ENCODE measurements at places on chromosomes 4 and X.

- no peak for DNase-seq
These were observed 16.1 kb downstream of the TNIP3 start for GRCh38 chr4:121148000-121148399.

DNA sequence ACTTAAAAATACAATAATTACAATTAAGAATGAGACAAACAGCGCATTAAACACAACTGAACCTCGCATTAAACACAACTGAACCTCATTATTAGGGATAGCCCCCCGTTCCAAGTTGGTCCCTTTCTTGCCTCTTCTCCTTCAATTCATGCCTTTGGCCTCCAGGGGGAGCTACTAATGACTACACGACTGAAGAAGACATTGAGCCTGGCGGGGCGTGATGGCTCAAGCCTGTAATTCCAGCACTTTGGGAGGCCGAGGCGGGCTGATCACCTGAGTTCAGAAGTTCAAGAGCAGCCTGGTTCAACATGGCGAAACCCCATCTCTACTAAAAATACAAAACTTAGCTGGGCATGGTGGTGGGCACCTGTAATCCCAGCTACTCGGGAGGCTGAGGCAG, 56.4 kb upstream of the NWD2 start:
- no peak for DNase-seq

DNA sequence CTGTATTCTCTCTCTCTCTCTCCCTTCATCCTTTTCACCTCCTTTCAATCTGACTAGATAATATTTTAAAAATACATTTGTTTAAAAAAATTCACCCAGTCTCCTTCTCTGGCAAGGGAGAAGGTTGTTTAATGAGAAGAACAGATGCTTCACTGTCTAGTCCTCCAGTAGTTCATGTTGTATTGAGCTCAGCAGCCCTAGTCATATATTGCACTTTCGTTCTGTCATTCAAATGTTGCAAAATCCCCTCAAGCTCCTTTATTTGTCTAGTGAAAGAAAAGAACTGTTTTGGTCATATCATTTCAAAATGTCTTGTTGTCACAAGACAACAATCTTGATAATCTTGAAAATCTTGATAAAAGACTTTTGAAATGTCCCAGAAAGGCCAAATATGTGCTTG, 248.0 kb downstream of the GALNTL6 start:
- DNase-seq: no peak

- DNase-seq: no peak
These were observed 52.8 kb downstream of the SPRY1 start for GRCh38 chr4:123449362-123449761.

DNA sequence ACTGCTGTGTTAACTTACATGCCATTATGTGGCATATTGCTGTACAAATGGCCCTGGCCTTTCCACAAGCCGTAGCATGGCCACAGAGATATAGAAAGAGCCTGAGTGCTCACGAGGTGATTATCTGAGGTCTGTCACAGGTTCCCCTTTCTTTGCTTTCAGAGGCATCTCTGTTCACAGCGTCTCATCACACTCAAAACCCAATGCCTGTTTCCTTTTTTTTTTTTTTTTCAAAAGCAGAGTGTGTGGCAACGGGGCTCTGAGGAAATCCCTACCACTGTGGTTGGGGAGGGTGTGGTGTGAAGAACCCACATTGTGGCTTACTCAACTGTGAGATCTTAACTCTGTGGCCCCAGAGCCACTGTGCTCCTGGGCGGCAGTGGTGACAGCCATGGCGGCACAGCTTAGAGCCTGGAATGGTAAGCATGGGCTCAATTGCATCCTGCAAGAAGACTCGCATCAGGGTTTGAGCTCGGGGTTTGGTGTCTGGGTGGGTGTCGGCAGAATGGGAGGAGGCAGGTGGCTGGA, 30.8 kb downstream of the RTL5 start:
- no peak for DNase-seq

- no peak for DNase-seq
These were observed 409.2 kb downstream of the TLL1 start for GRCh38 chr4:166282081-166282770.

- DNase-seq: peak; percentile 27
These were observed 47.5 kb downstream of the SPATA18 start for GRCh38 chr4:52098618-52099017.

DNA sequence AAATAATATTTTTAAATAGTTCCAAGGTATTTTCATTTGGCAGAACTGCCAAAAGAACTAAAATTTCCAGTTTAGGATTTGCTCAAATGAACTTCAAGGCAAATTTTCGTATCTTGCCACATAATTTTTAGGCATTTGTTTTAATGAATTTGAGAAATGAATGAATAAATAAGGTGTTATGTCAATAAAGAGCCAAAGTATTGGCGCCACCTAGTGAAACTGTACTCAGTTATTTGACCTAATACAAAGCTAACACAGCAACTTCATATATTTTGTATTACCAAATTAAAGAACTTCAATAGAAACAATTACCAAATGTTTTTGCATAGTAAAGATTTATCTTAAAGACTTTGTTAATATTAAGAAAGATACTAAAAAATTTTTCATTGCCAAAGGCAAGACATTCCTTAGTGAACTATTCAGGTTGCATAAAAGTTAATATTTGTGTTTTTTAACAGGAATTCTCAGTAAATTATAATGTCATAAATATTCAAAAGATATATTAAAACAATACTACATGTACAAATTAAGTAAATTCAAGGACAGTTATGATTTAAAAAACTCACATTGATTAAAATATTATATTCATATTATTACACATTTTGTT, 50.3 kb downstream of the STPG2 start:
- peak; percentile 4 for DNase-seq

GRCh38 chr4:26772096-26772873, 88.4 kb upstream of the STIM2 start:
- no peak for DNase-seq

DNA sequence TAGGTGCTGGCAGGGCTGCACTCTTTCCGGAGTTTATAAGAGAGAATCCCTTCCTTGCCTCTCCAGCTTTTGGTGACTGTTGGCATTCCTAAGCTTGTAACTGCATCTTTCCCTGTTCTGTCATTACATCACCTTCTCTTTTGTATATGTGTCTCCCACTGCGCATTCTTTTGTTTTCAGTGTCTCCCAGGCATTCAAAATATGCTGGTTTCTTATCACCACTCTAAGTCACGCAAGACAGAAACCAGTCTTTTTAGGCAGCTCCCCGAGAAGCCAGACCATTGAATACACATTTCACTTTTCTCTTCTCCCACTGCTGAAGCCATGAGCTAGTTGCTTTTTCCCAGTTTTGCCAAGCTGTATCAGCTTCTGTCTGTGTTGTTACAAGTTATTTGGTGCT, 71.0 kb downstream of the LAS1L start:
- no peak for DNase-seq

Measured in NCI-H1105 treated with DMSO at 0.1 percent for 48 hours (cell line).